ENCODE measurements at places on chromosomes 2 and 18. TPM values are rescaled to one million over a fixed set of nuclear protein-coding genes. Genes with fewer than 3 reads are reported as not detected.

TANC1 gene
- total RNA-seq, result 53.3 TPM

UPP2 gene
- total RNA-seq, result not detected

NEU4 gene
- total RNA-seq, result 9.4 TPM

ANKRD62 gene
- 0.10 TPM for total RNA-seq

C2orf78 gene
- not detected for total RNA-seq

TXNL1 gene
- 63.2 TPM for total RNA-seq

GBX2 gene
- total RNA-seq, result not detected

STPG4 gene
- total RNA-seq, result not detected

DPP4 gene
- 3.2 TPM for total RNA-seq

ZNF804A gene
- 0.41 TPM for total RNA-seq

LOXHD1 gene
- total RNA-seq, result 3.4 TPM

GORASP2 gene
- 37.6 TPM for total RNA-seq

PKP4 gene
- total RNA-seq, result 52.1 TPM

SCYGR4 gene
- not detected for total RNA-seq

MROH2A gene
- 2.5 TPM for total RNA-seq

ID2 gene
- 59.7 TPM for total RNA-seq

ICA1L gene
- 24.8 TPM for total RNA-seq

DNA sequence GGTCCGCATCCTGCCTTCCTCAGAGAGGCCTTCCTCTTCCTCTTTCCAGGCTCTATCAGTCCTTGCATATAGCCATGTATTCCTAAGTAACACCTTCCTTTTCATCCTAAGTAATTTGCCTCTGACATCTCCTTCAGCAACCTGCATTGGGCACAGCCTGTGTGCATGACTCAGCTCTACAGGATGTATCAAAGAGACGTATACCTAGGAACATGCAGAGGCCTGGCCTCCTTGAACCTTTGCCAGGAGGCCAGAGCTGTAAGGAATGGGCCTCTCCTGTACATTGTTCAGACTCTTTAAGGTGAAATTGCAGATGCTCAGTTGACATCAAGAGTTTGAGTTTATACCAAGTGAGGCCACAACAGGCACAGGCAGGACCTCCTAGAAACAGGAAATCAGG, 76.0 kb upstream of the CELF4 start:
- DNase-seq, result no peak

DNA sequence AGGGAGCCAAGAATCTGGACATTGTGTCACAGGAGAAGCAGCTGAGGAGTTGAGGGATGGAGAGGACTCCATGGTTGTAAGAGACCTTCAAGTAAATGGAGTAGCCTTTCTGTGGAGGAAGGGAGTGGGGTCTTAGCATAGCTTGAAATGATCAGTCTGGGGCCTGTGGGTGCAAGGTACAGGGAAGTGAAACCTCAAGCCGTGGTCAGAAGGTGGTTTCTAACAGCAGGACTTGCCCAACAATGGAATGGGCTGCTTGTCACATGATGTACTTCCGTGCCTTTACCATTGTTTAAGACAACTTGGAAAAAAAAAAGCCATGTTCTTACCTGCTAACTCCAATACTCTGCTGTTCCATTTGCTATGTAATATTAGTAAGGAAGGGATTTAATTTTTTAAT, 140.7 kb downstream of the LDLRAD4 start:
- DNase-seq, result no peak

DNA sequence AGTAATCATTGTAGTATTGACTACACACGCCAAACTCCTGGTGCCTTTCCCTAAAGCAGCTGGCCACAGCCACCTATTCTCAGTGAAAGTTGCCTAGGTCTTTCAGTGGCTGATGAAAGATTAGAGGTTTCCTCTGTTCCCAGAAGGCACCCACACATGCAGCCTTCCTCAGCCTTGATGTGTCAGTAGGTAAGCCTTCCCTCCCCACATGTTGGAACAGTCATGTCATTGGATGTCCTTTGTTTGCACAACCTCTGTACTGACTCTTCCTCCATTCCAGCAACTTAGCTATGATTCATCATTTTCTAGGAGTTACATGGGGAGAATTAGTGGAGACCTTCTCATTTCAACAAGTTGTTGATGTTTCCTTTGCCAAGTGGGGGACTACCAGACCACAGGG, 630.8 kb upstream of the SLC39A10 start:
- DNase-seq, result no peak

DNA sequence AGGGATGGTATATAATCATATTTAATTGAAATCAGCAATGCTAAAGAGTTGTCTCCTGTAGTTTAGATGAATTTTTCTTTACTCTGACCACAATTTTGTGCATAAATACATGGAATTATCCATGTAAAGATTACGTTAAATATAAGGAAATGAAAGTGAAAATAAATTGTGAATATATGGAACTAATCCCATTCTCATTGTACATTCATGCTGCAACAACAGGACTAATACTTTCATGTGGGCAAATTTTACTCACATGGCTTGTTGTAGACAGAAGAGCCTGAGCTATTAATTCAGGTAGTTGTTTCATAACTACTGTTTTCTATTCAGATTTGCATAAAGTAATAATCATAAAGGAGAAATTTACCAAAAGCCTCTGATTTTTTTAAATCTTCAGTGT, 357.8 kb downstream of the ARHGAP15 start:
- DNase-seq, result no peak

- DNase-seq, result no peak
These were observed 139.7 kb downstream of the BCL11A start for GRCh38 chr2:60413814-60414168.

- peak; percentile 72 for DNase-seq
These were observed 23.2 kb upstream of the ZNF516 start for GRCh38 chr18:76518123-76518859.

- peak; percentile 66 for DNase-seq
These were observed 138.6 kb downstream of the GLI2 start for GRCh38 chr2:120873958-120874887.

DNA sequence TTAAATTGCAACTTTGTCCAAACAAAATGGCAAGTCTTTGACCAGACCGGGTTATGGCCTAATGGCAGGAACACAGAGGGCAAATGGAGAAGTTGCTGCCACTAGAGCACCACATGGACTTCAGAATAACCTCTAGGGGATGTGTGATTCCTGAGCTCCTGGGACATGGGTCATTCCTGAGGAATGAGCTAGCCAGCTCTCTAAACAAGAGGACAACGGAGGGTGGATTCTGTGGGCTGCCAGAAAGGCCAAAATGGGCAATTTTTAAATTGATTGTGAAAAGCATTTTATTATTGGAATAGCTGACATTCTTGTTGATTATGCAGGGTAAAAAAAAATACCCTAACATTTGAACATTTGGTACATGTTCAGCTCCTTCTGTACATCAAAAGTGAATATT, 109.8 kb upstream of the FZD5 start:
- no peak for DNase-seq

DNA sequence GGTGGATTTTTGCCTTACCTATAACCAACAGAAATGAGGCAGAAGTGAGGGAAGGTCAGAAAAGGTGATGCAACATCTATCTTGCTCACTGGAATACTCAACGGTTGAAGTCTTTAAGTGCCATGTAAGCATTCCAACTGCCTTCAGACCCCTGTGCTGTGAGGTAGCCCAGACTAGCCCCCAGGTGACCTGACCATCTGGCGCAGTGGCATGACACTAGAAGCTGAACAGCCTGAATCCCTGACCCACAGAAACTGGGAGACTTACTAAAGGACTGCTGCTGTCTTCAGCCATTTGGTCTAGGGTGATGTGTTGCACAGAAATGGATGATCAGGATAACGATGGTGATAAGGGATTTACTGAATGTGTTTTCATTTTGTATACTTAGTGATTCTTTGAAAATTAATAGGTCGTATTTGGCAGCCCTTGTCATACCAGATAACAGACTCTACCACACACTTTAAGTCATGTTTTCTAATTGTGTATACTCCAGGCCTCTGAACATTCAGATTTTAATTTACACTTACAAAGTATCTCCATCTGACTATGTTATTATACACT, 161.5 kb downstream of the STK39 start:
- no peak for DNase-seq

GRCh38 chr18:46751882-46752281, 5.0 kb downstream of the ST8SIA5 start:
- no peak for DNase-seq

GRCh38 chr2:241932899-241933178, 63.3 kb downstream of the RTP5 start:
- no peak for DNase-seq

GRCh38 chr2:239768031-239768790, 256.9 kb downstream of the NDUFA10 start:
- DNase-seq, result no peak

GRCh38 chr2:2717406-2717805, 386.3 kb upstream of the MYT1L start:
- no peak for DNase-seq

- no peak for DNase-seq
These were observed 92.7 kb downstream of the PDCL3 start for GRCh38 chr2:100655446-100655845.

DNA sequence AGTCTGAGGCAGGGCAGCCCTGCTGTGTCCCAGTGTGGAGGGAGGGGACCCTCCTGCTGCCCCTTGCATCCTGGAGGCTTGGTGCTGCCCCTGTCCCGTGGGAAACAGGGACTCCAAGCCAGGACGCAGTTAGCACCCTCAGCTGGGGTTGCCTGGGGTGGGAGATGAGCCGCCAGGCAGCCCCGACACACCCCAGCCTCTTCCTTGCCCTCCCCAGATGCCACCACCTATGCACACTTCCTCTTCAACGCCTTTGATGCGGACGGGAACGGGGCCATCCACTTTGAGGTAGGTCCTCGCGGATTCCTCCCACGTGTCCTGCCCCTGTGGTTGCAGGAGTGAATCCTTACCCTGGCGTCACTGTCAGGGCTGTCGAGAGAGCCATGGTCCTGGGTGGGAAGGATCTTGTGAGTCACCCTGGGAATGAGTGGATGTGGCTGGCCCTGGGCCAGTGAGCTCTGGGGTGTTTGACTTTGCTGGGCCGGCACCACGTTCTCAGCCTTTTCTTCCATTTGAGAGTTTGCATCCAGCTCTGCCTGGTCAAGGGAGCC, 27.5 kb upstream of the FAHD2A start:
- no peak for DNase-seq

DNA sequence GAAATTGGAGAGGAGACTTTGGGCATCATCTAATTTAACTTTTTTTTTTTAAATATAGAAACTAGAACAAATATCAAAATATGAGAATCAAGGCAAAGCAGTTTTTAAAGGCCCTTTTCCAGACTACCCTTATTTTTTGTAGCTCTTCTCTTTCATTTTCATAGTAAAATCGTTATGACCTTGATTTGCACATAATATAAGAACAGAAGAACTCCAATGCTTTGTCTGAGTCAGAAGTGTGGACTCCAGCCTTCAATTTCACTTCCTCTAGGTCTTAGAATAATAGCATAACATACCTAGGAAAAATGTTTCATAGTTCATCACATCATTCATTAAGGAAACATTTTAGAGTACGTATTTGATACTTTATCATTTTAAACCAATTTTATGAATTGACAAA, 74.4 kb downstream of the ANKRD12 start:
- no peak for DNase-seq

- DNase-seq, result no peak
These were observed 83.3 kb upstream of the MAP2 start for GRCh38 chr2:209340522-209340921.

GRCh38 chr2:217360111-217360510, 500.2 kb upstream of the TNP1 start:
- no peak for DNase-seq

GRCh38 chr2:74619651-74620297, 28.4 kb downstream of the M1AP start:
- DNase-seq, result no peak

- peak; percentile 94 for DNase-seq
These were observed 90.7 kb upstream of the CTDP1 start for GRCh38 chr18:79588636-79589481.

- DNase-seq, result no peak
These were observed 110.6 kb downstream of the MSTN start for GRCh38 chr2:189951791-189952535.

GRCh38 chr18:80088823-80089222, 20.2 kb upstream of the ADNP2 start:
- DNase-seq, result no peak

DNA sequence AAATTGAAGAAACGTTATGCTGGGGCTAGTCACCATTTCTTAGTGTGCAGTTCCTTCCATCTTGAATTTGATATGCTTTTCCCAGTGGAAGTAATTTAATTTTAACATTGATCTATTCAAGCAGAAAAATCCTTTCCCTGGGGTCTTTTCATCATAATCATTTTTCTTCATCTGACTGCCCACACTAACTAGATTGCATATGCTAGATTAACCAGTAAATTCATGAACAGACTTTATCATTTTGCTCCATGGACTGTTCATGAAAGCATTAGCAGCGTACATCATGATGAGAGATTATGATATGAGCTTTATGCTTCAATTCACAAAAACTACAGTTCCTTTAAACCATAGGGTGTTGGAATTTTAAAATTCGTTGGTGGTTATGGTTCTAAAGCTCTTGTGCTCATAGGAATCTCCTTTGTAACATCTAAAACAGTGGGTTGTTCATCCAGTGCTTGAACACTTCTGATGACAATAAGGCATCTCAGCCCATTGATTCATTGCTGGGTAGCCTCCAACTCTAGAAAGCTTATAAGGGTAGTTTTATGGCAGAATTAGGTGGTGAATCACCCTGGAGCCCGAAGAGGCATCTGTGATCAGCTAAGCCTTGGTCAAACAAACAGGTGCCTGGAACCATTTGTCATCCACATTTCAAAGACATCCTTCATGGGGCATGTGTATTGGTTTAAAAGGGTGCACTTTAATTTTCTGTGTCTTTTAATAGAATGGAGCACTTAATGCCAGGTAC, 77.2 kb upstream of the NDUFV2 start:
- no peak for DNase-seq

DNA sequence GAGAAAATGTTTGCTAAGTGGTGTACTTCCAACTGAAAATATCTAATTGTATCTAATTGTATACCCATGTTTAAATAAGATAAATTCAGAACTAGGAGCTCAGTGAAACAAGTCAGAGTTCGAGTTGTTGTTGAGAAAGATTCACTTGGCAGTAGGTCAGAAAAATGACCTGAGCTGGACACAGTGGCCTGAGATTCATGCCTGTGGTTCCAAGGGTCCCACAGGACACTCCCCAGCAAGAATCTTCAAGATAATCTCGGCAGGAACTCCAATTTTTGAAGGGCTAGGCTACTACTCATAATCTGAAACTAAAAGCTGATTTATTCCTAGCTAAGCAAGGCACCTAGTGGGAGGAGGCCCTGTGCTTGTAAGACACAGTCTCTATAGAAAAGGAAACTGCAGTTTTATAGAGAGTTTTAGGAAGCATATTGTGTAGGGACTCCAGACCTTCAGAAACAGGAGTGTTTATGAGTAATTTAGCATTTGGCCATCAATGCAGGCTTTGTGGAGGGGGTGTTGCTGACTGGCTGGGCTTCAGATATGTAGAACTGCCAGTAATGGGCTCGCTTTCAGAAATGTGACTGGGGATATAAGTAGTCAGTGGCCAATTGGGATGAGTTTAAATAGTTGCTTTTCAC, 43.2 kb downstream of the SP140 start:
- DNase-seq, result no peak
